ENCODE measurements at places on chromosomes 5 and 9.

DNA sequence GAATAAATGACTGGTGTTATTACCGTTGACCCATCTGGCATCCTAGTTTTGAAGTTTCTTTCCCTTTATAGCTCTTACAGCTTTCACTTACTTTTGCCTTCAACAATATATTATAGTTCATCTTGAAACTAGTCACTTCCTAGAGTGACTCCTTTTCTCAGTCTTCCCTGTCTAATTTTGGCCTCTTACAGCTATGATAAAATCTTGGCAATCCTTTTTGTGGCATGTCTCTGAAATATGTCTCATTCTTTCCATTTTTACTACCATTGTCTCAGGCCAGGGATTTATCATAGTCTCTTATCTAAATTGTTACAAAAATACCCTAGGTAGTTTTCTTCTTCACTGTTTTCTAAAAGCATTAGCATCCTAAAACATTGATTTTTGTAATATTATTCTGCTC is 621.3 kb upstream of the ZNF608 start:
- H3K36me3 ChIP-seq = no peaks in the 10 kb centered on the region
- H3K4me1 ChIP-seq = no peaks in the 10 kb centered on the region
- no peak for DNase-seq
- no peaks in the 10 kb centered on the region for H3K27me3 ChIP-seq

DNA sequence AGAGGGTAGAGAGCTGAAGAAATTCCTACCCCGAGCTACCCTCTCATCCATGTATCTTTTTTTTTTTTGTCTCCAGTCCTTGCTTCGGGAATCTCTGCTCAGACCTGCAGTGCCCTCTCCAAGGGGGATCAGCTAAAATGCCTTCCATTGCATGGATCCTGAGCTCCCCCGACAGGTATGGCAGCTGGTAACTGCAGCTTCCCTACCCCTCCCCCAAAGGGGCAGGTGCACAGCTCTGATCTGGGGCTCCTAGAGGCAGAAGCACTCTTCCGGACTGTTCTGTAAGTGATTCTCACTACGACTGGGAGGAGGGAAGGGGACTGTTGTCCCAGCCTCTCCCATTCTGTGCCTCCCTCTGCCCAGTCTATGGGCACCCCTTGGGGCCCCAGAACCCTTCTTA is 169.6 kb downstream of the MELK start:
- no peak overlapping the region for H3K27ac ChIP-seq
- H3K4me1 ChIP-seq = no peaks in the 10 kb centered on the region
- no peaks in the 10 kb centered on the region for H3K36me3 ChIP-seq
- DNase-seq = no peak
- H3K4me3 ChIP-seq = no peak overlapping the region
- H3K27me3 ChIP-seq = peaks cover 8% of the 10 kb centered on the region

DNA sequence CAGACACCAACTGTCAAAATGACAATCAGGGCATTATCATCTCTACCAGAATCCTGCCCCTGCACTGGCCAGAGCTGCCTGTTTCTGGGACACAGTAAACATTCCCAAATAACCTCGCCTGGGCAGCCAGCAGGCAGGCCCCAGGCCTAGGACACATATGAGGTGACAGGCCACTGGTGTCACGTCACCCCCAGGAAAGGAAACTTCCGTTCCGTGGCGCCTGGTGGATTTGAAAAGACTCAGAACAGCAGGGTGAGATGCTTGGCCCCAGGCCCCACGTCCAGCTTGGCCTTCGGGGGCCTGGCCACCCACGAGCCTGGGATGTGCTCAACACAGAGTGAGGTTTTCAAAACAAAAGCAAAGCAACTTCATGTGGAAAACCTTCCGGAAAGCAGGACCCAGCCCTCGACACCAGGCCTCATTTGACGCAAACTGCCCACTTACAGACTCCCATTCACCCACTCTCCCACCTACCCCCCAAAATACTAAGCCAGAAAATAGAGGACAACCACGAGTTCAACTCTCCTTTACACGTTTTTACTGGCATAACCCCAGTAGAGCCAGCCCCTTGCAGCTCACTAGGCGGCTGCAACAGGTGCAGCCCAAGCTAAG is 1.2 kb downstream of the SEMA4D start:
- H3K27ac ChIP-seq = peak overlapping the region; percentile 74
- DNase-seq = no peak
- peaks cover 14% of the 10 kb centered on the region for H3K4me1 ChIP-seq
- no peaks in the 10 kb centered on the region for H3K36me3 ChIP-seq
- H3K27me3 ChIP-seq = no peaks in the 10 kb centered on the region

GRCh38 chr9:101527066-101527465 is 6.6 kb upstream of the RNF20 start:
- H3K4me3 ChIP-seq = no peak overlapping the region
- no peaks in the 10 kb centered on the region for H3K27me3 ChIP-seq
- no peaks in the 10 kb centered on the region for H3K4me1 ChIP-seq
- no peak overlapping the region for H3K27ac ChIP-seq

DNA sequence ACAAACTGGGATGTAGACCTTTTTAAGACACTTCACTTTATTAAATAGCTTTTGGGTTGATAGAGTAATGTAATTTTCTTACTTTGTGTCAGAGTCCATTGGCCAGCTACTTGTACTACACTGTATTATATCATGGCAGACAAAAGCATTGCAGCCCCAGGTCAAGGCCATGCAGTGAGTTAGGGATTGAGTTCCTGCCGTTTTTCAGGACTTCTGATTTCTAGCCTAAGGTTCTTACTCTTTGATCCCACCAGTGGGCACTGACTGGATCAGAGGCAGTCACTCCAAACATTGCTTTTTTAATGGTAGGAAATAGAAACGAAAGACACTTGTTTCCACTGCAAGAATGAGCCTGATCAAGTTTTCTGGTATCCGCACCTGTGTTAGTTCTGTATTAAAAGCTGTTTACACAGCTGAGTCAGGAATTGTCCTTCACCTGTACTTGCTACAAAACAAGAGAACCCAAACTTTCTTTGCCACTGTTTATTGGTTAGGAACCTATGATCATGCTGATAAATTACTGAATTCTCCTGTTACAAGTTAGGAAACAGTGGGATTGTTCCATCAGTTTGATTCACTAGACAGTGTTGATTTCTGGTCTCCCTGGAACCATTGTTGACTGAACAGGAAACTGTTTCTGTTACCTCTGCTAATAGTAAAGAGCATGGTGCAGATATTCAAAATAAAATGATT is 22.1 kb downstream of the LRRC70 start:
- H3K4me3 ChIP-seq = no peak overlapping the region
- DNase-seq = no peak
- no peaks in the 10 kb centered on the region for H3K36me3 ChIP-seq

- no peaks in the 10 kb centered on the region for H3K27me3 ChIP-seq
- no peak overlapping the region for H3K4me3 ChIP-seq
- DNase-seq = no peak
- H3K4me1 ChIP-seq = no peaks in the 10 kb centered on the region
- no peaks in the 10 kb centered on the region for H3K36me3 ChIP-seq
These were observed 276.2 kb downstream of the HSPA4 start for GRCh38 chr5:133327946-133328401.

- H3K36me3 ChIP-seq = no peaks in the 10 kb centered on the region
- no peak overlapping the region for H3K4me3 ChIP-seq
- H3K4me1 ChIP-seq = no peaks in the 10 kb centered on the region
These were observed 476.1 kb downstream of the CYLC2 start for GRCh38 chr9:103471241-103471640.

- peak; percentile 59 for DNase-seq
- no peaks in the 10 kb centered on the region for H3K27me3 ChIP-seq
- H3K27ac ChIP-seq = peak within 1 kb of the TSS; percentile 49
- no peaks in the 10 kb centered on the region for H3K36me3 ChIP-seq
- H3K4me1 ChIP-seq = no peaks in the 10 kb centered on the region
- peak within 1 kb of the TSS; percentile 79 for H3K4me3 ChIP-seq
These were observed at the start of gene IDNK for GRCh38 chr9:83622939-83623678. IDNK (plus strand) TSS chr9:83623143; CDS start chr9:83623172, 29 bp downstream.

DNA sequence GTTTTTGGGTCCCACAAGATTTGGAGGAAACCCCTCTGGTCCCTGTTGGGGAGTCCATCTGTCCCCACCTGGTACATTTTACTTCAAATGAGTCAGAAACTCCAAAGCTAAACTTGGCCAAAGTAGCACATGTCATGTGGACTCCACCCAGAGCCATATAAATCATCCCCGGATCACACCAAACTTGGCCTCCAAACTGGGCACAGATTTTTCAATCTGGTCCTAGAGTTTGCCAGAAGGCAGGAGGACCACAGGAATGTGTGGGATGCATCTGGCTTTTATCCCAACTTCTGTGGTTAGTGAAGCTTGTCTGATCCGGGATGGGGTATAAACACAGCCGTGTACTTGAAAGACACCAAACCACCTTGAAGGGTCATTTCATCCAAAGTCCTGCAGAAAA is 66.3 kb downstream of the MAT2B start:
- no peak overlapping the region for H3K4me3 ChIP-seq
- peak; percentile 84 for DNase-seq
- H3K4me1 ChIP-seq = no peaks in the 10 kb centered on the region
- no peak overlapping the region for H3K27ac ChIP-seq
- peaks cover 15% of the 10 kb centered on the region for H3K27me3 ChIP-seq
- no peaks in the 10 kb centered on the region for H3K36me3 ChIP-seq

GRCh38 chr5:93791518-93791972 is 50.1 kb upstream of the POU5F2 start:
- no peaks in the 10 kb centered on the region for H3K27me3 ChIP-seq
- no peak for DNase-seq
- no peak overlapping the region for H3K4me3 ChIP-seq
- H3K4me1 ChIP-seq = no peaks in the 10 kb centered on the region

- DNase-seq = no peak
- H3K4me3 ChIP-seq = no peak overlapping the region
These were observed 24.3 kb downstream of the NOTCH1 start for GRCh38 chr9:136521537-136521936.

DNA sequence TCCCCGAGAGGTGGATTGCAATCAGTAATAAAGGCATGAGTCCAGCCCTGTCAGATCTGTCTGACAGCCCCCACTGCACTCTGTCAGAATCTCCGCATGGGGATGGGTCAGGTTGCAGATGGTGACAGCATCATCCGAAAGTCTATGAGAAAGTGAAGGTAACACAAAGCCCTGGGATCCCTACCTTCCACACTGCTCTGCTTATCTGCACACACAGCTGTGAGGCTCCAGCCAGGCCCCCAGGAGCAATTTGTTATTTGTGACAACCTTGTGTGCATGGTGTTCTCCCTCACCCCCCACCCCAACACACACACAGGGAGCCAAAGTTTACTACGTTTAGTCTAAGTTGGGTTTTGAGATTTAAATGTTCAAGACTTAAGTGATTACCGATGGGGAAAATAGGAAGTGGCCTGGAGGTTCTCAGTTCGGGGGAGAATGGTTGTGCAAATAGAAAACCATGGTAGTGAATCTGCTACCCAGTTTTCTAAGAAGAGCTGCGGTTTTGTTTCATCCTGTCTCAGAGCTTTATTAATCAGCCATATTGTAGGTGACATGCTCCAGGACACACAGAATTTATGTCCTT is 92.7 kb downstream of the SV2C start:
- H3K4me3 ChIP-seq = no peak overlapping the region
- no peaks in the 10 kb centered on the region for H3K4me1 ChIP-seq
- H3K27me3 ChIP-seq = no peaks in the 10 kb centered on the region
- H3K36me3 ChIP-seq = no peaks in the 10 kb centered on the region
- no peak overlapping the region for H3K27ac ChIP-seq

Measured in cardiac muscle cell (in vitro differentiated cells and primary cell).